ENCODE measurements at places on chromosomes 11 and 22. TPM values are rescaled to one million over a fixed set of nuclear protein-coding genes. Genes with fewer than 3 reads are reported as not detected.

The RTN4R gene
- total RNA-seq: 3.5 TPM

The KCNJ11 gene
- total RNA-seq: 0.74 TPM

DNA sequence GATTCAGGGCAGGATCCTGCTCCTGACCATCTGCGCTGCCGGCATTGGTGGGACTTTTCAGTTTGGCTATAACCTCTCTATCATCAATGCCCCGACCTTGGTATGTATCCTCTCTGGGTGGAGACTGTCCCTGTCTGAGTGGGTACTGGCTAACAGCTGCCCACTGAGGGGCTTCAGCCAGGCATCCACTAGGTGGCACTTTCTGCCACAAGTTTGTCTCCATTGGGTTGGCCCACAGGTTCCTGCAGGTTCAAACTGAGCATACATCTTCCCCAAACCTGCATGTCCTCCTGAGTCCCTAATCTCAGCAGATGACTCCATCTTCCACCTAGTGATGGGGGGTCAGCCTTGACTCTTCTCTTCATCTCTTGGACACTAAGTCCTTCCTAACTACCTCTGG is 4.4 kb downstream of the SLC2A11 start:
- H3K36me3 ChIP-seq: no peaks in the 10 kb centered on the region
- H3K27ac ChIP-seq: no peak overlapping the region
- H3K27me3 ChIP-seq: no peaks in the 10 kb centered on the region

- no peak overlapping the region for H3K27ac ChIP-seq
- no peak for DNase-seq
- H3K36me3 ChIP-seq: peaks cover 11% of the 10 kb centered on the region
- no peak overlapping the region for H3K4me3 ChIP-seq
Measured at GRCh38 chr11:33709466-33709865, 8.8 kb upstream of the C11orf91 start.

- no peak overlapping the region for H3K27ac ChIP-seq
- H3K27me3 ChIP-seq: peaks cover 16% of the 10 kb centered on the region
- H3K4me3 ChIP-seq: no peak overlapping the region
- no peaks in the 10 kb centered on the region for H3K36me3 ChIP-seq
- no peaks in the 10 kb centered on the region for H3K4me1 ChIP-seq
- no peak for DNase-seq
Measured at GRCh38 chr11:4211991-4212390, 117.4 kb downstream of the RRM1 start.

DNA sequence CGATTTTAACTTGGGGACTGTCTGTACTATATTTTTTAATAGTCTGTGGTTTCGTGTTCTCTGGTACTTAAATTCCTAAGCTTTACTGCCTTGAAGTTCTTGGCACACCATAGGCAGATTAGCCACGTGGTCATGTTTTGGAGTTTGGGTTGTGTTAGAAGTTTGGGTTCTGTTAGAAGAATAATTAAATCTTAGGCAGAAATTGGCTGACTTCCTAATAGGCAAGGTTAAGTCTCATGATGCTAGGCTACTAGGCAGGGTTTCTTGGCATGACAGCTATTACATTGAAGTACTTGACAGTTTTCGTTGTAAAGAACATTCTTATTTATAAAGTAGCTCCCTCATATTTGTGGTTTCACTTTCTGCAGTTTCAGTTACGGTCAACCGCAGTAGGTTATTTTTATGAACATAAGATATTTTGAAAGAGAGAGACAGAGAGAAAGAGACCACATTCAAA is 30.0 kb upstream of the MMP7 start:
- H3K4me1 ChIP-seq: peaks cover 44% of the 10 kb centered on the region
- H3K36me3 ChIP-seq: no peaks in the 10 kb centered on the region
- peak; percentile 6 for DNase-seq
- no peaks in the 10 kb centered on the region for H3K27me3 ChIP-seq
- H3K4me3 ChIP-seq: peak overlapping the region; percentile 71

The PHOX2A gene
- total RNA-seq: not detected

DNA sequence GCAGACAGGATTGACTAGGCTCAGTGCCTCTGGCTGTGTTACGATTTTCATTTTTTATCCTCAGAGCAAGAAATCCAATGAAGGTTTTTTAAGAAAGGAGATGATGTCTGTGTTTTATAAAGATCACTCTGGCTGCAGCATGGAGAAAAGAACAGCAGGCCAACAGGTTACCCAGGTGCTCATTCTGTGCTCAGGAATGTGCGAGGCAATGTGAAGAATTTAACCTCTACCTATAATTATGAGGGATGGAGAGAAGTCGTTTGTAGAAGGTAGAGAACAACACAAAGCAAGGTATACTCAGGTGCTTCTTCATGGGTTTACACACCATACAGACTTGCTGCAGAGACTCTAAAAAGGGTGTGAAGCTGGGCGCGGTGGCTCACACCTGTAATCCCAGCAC is 10.0 kb upstream of the RTCB start:
- DNase-seq: no peak
- H3K27ac ChIP-seq: no peak overlapping the region

The ISX gene
- not detected for total RNA-seq

DNA sequence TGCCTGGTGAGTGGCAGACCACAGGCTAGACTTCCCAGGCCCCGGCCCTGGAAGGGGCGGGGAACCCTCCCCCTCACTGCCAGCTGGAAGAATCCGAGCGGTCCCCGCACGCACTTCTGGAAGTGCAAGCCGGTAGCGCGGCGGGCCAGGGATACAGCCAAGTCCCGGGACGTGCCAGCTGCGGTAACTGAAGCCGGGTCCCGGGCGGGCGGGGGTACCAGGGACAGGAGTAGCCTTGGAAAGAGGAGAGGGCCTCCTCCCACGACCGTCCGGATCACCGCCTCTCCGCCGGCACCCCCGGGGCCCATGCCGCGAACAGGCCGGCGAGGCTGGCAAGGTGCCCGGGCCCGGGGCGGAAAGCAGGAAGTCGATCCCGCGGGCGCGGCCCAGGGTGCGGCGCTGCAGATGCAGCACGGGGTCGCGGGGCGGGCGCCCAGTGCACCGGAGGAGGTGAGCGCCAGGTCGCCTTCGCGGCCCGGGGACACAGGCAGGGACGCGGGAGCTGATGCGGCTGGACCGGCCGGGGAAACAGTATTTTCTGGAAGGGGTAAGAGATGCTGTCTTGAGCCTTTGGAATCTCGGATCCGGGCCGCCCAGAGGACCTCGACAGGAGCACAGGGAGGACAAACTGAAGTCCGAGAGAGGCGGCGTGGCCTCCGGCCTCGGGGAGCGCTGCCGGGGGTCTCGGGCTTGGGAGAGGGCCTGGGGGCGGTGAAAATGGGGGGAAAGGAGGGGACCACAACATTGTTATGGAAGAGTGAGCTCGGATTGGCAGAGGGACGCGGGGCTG is 783 bp upstream of the SLC35C1 start:
- peak overlapping the region; percentile 87 for H3K27ac ChIP-seq
- peaks cover 27% of the 10 kb centered on the region for H3K4me1 ChIP-seq
- no peaks in the 10 kb centered on the region for H3K27me3 ChIP-seq
- H3K36me3 ChIP-seq: peaks cover 10% of the 10 kb centered on the region
- H3K4me3 ChIP-seq: peak overlapping the region; percentile 93

GRCh38 chr11:119120639-119121007 is 757 bp upstream of the HINFP start:
- no peak for DNase-seq
- H3K27ac ChIP-seq: peak overlapping the region; percentile 92
- peak overlapping the region; percentile 94 for H3K4me3 ChIP-seq
- peaks cover 30% of the 10 kb centered on the region for H3K4me1 ChIP-seq
- H3K36me3 ChIP-seq: peaks cover 29% of the 10 kb centered on the region
- H3K27me3 ChIP-seq: no peaks in the 10 kb centered on the region

DNA sequence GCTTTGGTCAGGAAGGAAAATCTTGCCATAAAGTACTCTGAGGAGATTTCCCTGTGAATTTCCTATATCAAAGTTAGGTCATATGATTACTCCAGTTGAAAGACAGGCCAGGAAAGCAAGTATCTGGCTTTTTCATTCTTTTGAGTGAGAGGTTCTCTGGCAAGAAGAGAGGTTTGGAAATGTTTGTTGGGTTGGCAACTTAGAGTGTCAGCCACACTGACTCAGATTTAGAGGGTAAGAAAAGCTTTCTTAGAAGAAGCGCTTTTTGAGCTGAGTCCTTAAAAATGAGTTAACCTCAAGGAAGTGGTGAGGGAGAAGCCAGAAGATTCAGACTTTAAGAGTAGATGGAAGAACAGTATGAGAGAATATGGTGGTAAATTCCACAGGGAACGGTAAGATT is 86.1 kb upstream of the BDNF start:
- DNase-seq: no peak
- no peak overlapping the region for H3K4me3 ChIP-seq
- H3K4me1 ChIP-seq: no peaks in the 10 kb centered on the region
- H3K27ac ChIP-seq: no peak overlapping the region
- no peaks in the 10 kb centered on the region for H3K27me3 ChIP-seq

DNA sequence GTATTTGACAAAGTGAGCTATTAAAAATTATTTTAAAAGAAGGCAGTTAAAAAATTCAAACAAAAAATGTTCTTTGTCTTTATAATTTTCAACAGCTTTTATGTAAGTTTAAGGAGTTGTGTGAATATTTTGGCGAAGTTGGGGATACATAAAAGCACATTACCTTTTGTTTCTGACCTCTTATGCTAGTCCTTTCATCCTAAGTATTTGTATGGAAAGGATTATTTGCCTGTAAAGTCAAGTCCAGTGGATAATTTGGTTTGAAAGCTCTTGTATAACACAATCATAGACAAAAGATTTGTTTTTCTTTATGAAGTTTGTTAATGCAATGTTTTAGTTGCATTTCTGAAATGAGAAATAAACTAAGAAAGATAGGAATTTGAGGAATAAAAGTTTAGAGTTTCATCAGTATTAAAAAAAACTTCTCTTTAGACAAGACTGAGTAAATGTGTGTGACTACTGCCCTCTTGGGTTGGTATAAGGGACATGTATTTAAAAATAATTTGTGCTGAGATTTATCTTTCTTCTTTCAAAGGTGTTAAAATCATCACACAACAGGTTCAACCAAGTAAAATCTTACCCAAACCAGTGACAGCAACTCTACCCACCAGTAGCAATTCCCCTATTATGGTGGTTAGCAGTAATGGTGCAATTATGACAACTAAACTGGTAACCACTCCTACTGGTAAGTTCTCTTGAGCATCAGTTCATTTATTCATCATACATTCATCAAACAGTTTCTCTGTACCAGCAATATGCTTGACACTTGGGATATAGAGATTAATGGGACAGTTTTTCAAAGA is 68.2 kb downstream of the EMSY start:
- H3K27ac ChIP-seq: no peak overlapping the region
- no peak overlapping the region for H3K4me3 ChIP-seq
- no peaks in the 10 kb centered on the region for H3K27me3 ChIP-seq
- peaks cover 6% of the 10 kb centered on the region for H3K36me3 ChIP-seq
- H3K4me1 ChIP-seq: peaks cover 5% of the 10 kb centered on the region
- DNase-seq: no peak

The NCF4 gene
- total RNA-seq: 2.3 TPM
